ENCODE measurements at places on chromosomes 13 and 19. TPM values are rescaled to one million over a fixed set of nuclear protein-coding genes. Genes with fewer than 3 reads are reported as not detected.

DNA sequence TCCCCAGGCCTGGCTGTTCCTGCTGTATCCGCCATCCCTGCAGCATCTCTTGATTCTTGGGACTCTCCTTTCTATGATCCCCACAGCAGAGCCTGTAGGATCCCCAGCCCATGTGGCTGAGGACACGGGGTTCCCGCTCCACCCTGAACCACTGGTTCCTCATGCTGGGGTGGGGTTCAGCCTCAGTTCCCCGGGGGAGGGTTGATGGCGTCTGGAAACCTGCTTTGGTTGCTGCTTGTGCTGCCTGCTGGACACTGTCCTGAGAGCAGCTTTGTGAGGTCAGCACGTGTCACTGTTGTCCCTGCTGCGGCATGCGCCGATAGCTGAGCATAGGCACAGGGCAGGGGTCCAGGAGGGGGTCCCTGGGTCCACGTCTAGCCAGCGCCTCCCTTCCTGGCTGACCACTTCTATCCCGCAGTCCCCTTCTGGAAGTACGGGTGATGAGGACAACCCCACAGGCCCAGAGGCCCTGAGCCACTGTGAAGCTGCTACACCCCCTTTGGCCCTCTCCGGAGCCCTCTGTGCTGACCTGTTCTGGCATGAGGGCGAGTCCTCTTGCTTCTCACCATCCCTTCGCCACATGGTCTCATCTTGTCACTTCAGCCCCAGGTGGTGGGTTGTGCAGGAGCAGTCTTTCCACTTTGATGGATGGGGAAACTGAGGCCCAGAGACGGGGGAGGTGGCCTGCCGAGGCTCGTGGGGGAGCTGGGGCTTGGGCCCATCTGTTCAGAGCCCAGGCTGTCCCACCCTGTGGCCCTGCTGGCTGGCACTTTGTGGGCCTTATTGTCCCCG, 5.5 kb downstream of the EPN1 start:
- DNase-seq, result no peak

DNA sequence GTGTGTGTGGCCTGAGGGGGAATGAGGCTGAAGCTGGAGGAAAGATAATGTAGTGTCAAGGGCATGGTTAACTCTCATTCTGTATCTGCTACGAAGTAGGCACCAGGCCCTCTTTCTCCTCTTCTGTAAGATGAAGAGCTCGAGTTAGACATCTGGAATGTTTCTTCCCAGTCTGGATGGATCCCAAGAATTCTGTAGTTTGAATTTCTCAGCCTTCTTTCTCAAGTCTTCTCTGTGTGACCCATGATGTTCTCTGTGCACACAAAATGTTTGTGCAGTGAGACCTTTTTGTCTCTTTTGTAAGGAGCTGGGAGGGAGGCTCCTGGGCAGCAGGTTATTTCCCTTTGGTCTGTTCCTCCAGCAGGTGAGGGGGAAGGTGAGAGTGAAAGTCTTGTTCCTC, 13.7 kb downstream of the FGF9 start:
- no peak for DNase-seq

GRCh38 chr13:25864936-25865335, 186.9 kb downstream of the SHISA2 start:
- DNase-seq, result no peak

DNA sequence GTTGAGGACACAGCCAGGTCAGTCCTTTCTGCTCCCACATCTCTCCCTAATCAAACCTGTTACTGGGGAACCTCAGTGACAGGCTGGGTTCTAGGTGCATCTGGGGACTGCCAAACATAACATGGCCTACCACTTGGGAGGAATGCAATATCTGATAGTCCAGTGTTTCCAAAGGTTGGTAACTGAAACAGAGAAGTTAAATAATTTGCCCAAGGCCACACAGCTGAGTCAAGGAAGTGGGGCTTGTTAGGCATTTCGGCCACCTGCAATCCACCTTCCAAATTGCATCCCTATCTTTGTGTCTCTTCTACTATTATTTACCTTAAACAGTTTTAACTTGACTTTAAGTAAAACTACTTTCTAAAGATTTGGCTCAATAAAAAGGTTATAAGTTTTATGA, 731.3 kb downstream of the UQCRFS1 start:
- DNase-seq, result no peak

DNA sequence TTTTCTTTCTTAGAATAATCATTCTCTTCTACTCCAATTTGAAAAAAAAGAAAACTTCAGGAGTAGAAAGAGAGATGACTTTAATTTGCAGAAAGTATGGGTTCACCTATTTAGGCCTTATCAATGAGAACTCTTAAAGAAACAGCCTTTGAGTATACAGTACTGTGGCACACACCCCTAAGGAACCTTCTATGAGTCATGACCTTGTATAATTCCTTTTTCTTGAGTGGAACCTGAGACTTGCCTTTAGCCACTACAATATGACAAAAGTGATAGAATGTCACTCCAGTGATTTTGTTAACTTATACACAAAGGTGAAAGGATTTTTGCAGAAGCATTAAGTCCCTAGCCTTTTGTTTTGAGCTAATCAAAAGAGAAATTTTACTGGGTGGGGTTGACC, 58.7 kb downstream of the ITGBL1 start:
- no peak for DNase-seq

The ZNF607 gene
- total RNA-seq, result 5.6 TPM

The NR1H2 gene
- total RNA-seq, result 43.9 TPM

GRCh38 chr19:4519521-4520277, 1.4 kb upstream of the PLIN4 start:
- DNase-seq, result peak; percentile 38

GRCh38 chr13:72457151-72457550, 270.3 kb downstream of the MZT1 start:
- no peak for DNase-seq

DNA sequence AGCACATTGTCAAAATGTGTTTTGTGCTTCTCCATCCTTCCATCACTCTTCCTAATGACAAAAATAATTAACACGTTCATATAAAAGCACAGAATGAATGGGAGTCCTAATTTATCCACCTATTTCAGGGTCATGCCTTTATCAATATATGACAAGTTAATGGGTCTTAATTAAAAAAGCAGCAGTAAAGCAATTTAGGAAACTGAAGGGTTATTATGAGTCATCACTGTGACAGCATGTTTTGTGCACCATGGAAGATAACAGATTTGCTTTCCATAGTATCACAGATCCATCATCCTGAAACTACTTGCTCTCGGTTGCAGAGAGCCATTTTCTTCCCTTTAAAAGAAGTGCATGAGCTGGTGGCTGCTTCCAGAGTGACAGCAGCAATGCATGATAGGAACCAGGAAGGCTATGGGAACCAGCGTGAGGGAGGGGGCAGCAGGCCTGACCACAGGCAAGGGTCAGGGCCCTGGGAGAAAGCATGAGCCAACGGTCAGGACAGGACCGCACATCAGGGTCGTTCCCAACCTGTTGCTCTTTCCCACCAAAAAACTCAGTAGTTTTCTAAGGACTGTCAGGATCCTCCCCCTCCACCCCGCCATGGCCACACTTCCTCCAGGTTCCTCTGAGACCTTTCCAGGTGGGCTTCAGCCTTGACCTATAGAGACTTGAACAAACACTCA, 784.1 kb downstream of the UQCRFS1 start:
- no peak for DNase-seq

DNA sequence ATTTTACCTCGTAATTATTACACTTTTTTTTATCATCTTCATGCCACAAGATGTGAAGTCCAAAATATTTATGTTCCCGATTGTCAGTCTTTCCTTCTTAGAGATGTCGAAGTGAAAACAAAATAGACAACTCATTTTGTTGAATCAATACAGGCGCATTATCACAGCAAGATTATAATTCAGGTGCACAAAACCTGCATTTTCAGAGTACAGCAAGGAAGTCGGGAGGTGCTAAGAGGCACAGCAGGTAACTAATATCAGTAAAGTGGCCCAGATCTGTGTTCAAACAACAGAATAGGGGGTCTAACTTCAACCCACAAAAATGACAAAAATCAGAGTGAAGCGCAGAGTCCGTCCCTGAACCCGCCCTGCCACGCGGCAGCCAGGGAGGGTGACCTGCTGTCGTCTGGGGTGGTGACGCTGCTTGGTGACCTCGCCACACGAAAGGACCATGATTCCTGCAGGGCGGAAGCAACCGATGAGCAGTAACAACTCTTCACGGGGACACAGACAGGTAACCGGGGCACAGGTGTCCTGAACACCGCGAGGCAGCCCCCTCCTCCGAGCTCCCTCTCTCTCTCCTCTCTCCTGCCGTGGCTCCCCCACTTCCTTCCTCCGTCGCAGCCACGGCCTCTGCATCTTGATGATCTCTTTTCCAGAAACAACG, 50.9 kb upstream of the SPACA7 start:
- no peak for DNase-seq

- DNase-seq, result no peak
Measured at GRCh38 chr19:4524808-4525562, 6.7 kb upstream of the PLIN4 start.

The KANK3 gene
- total RNA-seq, result 0.35 TPM

The FREM2 gene
- total RNA-seq, result 0.07 TPM

DNA sequence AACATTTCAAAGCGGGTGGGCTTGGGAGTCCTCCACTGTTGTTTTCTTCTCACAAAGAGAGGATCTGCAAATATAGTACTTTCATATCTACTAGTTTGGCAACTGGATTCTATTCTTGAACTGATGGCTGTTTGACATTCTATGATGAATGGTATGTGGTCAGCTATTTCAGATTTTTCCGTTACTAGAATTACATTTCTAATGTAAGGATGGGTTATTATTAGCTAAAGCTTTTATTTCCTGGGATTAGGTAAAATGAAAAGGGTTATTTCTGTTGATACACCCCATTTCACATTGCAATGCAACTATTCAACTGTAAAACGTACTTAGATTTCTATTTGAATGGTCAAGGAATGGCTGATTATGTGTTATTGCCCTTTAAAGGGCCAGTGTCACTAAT, 629.7 kb downstream of the DACH1 start:
- DNase-seq, result no peak

The PPP1R15A gene
- total RNA-seq, result 39.3 TPM

All from foreskin keratinocyte (primary cell).